ENCODE measurements at places on chromosomes 2 and 18.

GRCh38 chr2:41199334-41199733, 747.4 kb upstream of the SLC8A1 start:
- no peak for DNase-seq

DNA sequence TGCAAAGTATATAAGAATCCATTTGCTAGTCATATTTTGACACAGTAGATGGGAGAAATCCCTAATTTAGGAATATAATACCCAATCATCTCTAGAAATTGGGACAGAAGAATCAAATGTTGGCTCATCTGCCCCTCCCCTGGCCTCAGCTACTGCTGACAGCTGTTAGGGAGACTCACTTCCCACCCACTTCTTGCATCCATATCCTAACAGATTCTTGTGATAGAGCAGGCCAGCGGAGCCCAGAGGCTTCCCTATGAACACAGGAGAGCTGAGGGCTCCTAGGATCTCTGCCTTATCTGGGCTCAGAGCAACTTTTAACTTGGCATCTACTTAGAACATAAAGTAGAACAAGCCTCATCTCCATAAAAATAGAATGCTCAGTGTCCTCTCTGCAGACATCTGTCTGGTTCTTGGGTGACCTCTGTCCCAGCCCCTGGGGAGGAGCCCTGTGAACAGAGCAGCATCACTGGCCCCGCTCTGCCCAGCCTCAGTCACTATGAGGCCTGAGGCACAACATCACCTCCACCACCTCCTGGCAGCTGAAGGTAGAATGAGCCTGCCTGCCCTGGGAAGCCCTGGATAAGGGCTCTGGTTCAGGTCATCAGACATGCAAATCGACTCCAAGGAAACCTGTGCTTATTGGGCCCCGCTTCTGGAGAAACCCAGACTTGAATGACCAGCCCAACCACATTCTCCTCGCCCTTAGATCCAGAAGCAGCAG, 229.7 kb downstream of the ANKRD36B start:
- DNase-seq = no peak

GRCh38 chr18:9696112-9696511, 12.0 kb upstream of the RAB31 start:
- no peak for DNase-seq

DNA sequence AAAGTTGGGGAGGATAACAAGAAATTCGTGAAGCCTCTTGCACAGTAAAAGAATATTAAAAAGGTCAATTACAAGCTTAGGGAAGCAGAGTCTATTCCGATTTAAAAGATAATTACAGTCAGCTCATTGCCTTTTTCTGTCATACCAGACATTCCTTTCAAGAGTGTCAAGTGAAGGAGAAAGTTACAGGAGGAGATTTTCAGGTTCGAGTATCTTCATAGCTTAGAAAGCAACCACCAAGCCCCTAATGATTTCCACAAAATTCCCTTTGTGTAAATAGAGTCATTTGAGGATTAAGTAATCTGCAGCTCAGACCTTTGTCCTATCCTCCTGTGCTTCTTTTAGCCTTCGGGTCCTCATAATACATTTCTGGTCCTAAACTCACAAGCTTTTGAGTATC, 414.9 kb downstream of the CDH2 start:
- DNase-seq = no peak

GRCh38 chr2:45869165-45869501, 217.7 kb downstream of the PRKCE start:
- no peak for DNase-seq

GRCh38 chr2:203721781-203722300, 15.4 kb downstream of the CD28 start:
- DNase-seq = no peak

- DNase-seq = no peak
Measured at GRCh38 chr18:80250740-80251364, 3.5 kb upstream of the PARD6G start.

GRCh38 chr2:156630579-156631337, 194.6 kb downstream of the GPD2 start:
- no peak for DNase-seq

GRCh38 chr2:152056418-152056817, 42.4 kb downstream of the CACNB4 start:
- no peak for DNase-seq

DNA sequence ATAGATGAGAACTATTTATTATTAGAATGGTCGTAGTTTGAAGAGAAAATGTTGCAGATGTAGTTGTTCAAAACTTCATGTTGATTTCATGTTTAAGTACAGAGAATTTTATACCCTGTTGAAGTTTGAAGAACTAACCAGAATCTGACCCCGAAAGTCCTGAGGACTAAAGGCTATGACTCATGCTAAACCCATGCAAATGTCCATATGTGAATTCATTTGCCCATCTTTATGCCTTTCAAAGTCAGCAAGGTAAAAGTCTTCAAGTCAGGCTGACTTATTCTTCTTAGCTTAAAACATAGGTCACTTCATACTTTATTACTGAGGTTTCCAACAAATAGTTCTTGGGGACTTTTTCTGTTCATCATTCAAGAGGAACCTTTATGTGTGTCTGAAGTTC, 185.5 kb downstream of the CCDC85A start:
- no peak for DNase-seq

DNA sequence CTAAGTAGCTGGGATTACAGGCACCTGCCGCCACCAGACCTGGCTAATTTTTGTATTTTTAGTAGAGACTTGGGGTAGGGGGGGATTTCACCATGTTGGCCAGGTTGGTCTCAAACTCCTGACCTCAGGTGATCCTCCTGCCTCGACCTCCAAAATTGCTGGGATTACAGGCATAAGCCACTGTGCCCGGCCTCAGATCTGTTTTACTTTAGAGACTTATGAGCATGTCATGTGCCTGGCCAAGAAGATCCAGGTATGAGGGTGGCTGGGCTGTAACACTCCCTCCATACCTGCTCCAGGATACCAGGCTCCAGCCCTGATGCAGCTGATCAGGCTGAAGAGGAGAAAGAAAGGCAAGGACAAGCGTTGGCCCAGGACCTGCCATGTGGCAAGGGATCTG, 125.0 kb downstream of the LPIN1 start:
- DNase-seq = no peak

GRCh38 chr2:938181-939005, 12.3 kb upstream of the SNTG2 start:
- no peak for DNase-seq

- no peak for DNase-seq
Measured at GRCh38 chr2:29544917-29545316, 376.5 kb downstream of the ALK start.

DNA sequence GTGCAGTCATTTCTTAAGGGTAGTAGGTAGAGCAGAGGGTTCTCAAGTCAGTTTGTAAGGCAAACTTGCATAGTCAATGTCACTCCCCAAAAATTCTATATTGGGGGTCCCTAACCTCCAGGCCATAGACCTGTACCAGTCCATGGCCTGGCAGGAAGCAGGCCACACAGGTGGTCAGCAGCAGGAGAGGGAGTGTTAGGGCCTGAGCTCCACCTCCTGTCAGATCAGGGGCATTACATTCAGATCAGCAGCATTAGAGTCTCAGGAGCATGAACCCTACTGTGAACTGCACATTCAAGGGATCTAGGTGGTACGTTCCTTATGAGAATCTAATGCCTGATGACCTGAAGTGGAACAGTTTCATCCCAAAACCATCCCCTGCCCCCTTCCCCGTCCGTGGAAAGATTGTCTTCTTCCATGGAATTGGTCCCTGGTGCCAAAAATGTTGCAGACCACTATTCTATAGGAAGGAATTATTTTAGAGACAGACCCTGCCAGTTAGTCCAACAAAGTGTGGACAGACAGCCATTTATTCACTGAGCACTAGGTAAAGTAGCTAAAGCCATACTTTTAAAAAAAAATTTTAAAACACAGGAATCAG, 6.7 kb downstream of the COA5 start:
- DNase-seq = no peak

DNA sequence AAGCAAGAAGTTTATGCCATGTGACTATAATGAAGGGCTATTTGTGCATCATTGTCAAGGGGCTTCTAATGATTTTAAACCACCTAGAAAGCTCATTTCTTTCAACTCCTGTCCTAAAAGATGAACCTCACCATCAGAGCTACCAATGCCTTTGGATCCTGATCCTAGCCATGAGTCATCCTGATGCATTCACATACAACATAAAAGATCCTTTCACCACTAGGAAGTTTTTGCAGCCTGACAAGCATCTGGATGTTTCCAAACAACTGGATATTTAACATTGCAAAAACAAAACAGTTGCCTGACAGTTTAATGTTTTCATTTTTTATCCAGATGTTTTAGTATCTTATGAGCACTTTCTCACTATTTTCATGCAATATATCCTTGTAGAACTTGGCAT, 425.3 kb downstream of the MBD2 start:
- DNase-seq = no peak

- no peak for DNase-seq
Measured at GRCh38 chr2:189641002-189641401, 20.3 kb upstream of the ASNSD1 start.

DNA sequence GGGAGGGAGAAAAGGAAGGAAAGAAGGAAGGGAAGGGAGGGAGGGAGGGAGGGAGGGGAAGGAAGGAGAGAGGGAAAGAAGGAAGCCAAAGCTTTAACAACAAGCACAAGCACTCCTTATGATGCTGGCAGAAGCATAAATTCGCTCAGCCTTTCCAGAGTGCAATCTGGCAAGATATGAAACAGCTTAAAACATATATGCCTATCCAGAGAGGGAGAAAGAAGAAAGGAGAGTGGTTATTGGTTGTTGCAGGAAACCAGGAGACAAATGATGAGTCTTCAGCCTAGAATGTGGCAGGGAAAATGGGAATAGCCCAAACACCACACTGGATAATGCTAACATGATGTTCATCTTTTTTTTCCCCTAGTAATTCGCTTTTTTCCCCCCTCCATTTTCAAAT, 64.0 kb downstream of the STPG4 start:
- DNase-seq = no peak

- DNase-seq = no peak
Measured at GRCh38 chr2:119256582-119256921, 32.9 kb downstream of the STEAP3 start.

- DNase-seq = no peak
Measured at GRCh38 chr2:26880161-26880560, 32.2 kb downstream of the DPYSL5 start.

DNA sequence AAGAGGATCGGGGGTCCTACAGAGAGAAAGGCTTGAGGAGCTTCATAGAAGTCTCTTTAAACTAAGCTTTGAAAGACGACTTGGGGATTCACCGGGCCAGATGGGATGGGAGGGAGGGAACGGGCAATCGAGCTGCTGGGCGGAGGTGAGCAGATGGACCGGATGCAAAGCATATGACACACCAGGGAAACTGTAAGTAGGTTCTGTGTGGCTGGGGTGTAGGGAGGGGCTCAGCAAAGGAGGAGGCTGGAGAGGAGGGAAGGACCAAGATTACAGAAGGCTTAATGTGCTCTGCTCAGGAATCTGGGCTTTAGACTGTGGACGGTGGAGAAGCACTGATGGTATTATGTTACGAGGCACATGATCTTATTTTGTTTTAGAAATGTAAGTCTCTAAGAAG, 131.5 kb downstream of the MAIP1 start:
- DNase-seq = no peak

- DNase-seq = no peak
Measured at GRCh38 chr2:105442721-105443120, 43.9 kb upstream of the FHL2 start.

GRCh38 chr2:127416506-127417001, 1.7 kb upstream of the PROC start:
- peak; percentile 49 for DNase-seq

DNA sequence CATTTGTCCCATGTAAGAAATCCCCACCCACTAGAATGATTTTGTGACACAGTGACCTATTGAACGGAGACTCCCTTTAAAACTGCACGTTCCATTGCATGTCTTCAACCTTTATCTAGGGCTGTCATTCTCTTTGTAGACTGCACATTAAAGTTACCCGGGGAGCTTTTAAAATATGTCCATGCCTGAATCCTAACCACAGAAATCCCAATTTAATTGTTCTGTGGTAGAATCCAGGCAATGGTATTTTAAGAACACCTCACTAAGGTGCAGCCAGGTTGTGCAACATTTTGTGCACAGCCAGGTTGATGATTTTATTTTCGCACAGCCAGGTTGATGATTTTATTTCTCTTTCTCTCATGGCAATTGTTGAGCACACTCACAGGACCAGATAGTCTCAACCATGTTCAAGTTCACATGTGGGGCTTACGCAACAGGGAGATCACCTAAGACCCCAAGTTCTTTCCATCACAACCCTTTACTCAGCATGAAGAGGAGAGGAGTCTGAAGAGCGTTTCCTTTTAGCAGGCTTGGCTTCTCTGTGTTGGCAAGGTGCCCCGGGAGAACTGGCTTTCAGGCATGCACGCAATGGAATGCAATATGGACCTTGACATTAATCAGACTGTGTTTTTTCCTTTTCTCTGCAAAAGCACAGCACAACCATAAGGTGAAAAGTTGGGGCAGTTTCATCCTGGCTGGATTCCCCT, 467.3 kb upstream of the ETAA1 start:
- DNase-seq = peak; percentile 67

DNA sequence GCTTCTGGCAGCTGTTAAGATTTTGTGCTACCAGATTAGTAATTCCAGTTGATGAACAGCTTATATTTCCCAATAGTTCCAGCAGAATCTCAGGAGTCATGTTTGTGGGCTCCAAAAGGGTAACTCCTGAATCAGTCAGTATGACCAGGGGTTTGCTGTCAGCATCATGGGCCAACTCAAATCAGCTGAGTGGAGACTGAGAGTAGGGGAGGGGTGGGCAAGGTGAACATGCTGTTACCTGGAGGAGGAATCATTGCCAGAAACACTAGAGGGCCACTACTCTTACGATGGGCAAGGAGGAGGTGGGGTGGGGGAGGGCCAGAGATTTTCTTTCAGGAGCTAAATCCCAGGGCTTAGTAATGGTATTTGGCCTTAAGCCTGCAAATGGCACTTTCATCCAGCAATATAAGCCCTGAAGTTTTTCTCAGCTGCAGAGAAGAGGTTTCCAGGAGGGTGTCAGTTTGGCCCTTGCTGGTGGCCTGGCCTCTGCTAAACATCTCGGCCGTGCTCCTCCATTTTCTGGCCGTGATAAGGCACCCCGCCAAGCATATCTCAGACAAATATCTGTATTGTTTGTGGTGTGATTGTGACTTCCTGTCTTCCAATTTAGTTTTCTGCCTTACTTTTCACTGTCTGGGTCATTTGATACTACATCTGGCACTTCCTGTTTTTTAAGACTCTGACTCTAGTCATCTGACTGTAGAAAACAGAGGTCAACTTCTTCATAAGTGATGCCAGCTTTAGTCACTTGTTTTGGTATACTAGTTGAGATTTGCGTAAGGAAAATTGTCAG, 120.5 kb upstream of the CXCR4 start:
- no peak for DNase-seq
